ENCODE measurements at places on chromosomes 3 and 15.

- DNase-seq = peak; percentile 86
Observed at GRCh38 chr3:149245738-149246451, 24.3 kb upstream of the CP start.

GRCh38 chr3:30343861-30344260 is 262.5 kb upstream of the TGFBR2 start:
- no peak for DNase-seq

DNA sequence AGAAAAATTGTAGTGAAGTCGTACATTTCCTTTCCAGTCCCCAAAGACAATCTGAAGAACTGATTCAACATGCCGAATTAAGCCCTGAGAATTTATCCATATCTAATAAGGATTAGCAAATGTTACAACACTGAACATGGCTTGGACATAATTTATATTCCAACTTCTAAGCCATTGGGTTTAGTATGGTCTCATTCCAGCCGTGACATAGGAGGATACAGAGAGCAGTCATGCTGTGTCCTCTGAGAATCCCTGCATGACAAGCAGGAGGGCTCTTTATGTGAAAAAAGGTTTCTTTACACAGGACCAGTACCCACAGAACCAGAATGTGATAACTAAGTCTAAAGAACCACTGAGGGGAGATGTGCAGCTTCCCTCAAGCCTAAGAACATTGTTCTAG is 231.9 kb upstream of the WNT5A start:
- no peak for DNase-seq

- DNase-seq = peak; percentile 34
Observed at GRCh38 chr3:151976211-151977050, 103.0 kb downstream of the SUCNR1 start.

Measured in small intestine (tissue), 16 donors.